ENCODE measurements at places on chromosomes 1 and 21.

DNA sequence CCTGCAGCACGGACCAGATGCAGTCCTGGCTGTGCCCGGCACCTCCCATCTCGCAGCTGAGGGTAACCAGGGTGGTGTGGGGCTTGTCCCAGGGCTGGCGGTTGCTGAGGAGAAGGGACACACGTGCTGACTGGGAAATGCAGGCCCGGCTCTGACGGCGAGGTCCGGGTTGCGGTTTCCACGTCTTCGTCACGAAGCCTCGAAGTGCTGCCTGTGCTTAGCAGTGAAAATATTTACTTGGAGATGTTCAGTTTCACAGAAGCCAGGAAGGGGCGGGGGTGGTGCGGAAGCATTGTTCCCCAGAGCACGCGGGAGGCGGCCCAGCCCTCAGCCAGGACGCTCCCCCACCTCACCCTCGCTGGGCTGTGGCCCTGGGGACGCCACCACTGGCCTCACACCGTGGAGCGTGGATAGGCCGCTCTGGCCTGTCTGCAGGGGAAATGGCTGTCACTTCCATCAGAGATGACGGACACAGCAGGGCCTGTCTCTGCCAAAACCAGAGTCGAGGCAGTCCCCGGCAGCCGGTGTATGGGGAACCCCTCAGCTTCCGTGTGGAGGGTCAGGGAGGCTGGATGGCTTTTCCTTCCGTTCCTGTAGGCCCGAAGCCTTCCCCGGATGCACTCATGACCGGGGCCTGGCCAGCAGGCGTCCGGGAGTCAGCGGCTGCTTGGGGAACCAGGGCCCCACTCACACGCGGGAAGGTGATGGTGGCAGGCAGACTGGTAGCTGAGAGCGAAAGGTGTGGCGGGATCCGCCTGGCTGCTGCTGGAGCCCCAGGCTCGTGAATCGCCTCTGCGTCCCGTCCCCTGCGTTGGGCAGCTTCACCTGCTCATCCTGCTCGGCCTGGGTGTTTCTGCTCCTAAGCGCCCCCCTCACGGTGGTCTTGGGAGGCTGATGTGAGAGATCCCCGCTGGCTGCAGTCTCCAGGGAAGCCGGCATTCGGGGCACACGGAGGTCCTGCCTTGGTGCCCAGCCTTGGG, 14.7 kb upstream of the POFUT2 start:
- no peak for DNase-seq

DNA sequence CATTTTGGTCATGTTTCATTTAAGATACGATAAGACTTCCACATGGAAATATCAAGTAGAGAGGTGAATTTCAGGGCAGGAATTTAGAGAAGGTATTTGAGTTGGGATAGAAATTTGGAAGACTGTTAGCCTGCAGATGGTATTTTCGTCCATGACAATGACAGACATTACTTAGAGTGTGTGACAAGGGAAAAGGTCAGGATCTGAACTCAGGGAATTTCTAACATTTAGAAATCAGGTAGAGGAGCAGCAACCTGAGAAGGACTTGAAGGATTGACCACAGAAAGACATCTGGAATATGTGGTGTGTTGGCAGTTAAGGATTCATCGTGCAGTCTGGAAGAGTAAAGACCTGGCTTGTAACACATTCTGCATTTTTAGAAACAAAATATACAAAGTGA, 57.9 kb downstream of the RABGAP1L start:
- DNase-seq = no peak

DNA sequence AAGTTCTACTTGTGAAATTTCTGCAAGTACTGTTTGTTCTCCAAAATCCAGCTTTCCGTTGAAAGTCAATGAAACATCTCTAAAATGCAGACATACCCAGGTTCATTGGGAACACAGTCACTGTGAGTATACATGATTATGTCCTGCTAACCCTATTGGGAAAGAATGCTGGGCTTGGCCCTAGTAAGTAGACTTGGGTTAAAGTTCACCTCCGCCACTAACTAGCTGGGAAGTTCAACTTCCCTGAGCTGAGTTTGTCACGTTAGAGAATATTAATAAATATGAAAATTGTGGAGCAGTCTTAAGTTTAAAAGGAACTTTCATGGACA, 10.5 kb upstream of the PGD start:
- DNase-seq = no peak

DNA sequence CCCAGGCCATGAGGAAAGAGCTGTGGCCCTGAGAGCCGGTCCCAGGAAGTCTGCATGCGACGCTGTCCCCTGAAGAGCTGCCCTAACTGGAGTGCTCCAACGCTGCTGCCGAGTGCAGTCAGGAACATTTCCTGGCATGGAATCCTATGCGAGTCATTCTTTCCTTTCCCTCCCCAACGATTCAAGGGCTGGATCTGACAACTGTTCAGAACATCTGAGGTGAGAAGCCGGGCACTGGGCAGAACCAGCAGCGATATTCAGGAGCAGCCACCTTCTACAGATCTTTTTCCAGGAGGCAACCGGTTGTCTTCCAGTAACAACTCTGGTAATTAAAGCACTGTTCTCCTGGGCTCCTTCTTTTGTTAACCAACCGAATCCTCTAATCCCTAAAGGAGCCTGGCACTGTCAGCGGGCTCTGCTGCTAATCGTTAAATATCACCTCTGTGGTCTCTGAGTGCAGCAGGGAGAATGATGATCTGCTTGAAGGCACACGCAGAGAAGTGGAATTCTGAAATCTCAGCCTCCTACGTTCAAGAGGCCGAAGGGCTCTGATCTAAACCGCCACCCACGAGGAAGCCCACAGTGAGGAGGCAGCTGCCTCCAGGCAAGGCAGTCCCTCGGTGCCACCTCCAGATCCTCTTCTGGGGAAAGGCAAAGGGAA, 55.8 kb downstream of the SLC45A1 start:
- peak; percentile 90 for DNase-seq

DNA sequence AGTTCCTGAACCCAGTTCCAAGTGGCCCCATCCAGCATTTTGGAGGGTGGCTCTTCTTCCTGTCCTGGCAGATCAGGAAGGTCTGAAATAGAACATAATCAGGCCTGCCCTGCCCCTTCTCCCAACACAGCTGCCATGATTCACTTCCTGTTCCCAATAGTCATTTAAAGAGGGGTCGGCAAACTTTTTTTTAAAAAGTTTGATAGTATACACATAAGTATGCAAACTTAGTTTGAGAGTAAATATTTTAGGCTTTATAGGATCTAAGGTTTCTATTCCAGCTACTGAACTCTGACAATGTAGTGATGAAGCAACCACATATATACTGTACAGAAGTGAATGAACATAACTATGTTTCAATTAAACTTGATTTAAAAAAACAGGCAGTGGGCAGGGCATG, 66.4 kb downstream of the LUZP1 start:
- DNase-seq = peak; percentile 66

GRCh38 chr1:32773018-32773763, 44.0 kb downstream of the YARS1 start:
- DNase-seq = peak; percentile 77

GRCh38 chr21:18722193-18722592, 318.6 kb upstream of the TMPRSS15 start:
- DNase-seq = no peak

GRCh38 chr1:235093696-235094592, 34.7 kb downstream of the TOMM20 start:
- peak; percentile 72 for DNase-seq

DNA sequence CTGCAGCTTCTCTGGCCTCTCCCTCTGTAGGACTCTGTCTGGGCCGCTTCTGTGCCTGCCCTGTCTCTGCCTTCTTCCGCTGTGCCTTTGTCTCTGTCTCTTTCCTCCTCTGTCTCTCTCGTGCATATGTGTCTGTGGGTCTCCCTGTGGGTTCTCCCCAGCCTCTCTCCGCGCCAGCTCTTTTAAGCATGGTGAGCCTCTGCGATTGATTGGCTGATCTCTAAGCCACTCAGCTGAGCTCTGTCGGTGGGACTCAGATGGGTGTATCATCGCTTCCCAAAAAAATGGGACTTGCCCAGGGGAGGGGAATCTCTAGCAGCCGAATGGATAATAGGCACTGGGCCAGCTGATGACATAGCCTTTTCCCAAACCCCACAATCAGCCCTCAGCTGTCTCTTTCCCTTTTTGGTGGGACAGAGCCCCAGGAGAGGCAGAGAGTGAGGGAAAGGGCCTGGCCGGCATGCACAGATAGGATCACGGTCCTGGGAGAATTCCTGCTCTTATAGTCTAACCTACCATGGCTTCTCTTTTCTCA, at the start of gene ADAMTS4:
Gene ADAMTS4, minus strand, starts transcription at position 158 of the 535 bp plus-strand sequence. CDS start 427 bp downstream, outside the sequence.
- peak; percentile 90 for DNase-seq

- no peak for DNase-seq
Observed at GRCh38 chr1:76892675-76893074, 25.4 kb downstream of the ST6GALNAC5 start.

DNA sequence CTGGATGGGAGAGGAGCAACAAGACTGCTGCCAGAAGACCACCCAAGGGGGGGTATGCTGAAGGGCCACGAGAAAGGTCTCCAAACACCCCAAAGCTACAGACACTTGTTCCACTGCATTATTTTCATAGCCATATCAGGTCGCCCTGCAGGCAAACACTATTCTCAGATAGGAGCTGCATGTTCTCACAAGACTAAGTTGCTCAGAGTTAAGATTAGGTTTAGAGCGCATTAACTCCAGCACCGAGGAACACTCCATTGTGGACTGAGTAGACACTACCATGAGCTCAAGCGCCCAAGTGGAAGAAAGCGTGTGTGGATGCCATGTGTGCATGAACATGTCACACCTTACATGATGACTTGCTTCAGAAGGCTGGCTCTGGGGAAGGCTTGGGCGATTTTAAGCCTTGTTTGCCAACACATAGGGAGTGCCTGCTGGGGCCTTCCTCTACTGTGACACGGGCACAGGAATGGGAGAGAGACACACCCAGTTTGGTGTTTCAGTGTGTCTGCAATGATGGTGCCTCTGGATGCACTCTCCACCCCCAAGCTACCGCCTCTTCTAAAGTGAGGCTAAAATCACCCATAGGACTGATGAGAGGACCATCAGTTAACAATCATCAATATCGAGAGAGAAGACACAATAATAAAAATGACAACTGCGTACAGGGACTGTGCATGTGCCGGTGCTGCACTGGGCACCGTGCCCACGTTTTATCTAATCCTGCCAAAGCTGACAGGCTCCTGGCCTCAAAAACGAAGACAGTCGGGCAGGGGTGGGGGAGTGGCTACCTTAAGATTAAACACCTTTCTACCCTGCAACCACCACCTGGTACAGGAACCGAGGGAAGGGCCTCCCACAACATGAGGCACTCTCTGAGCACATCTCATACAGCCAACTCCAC, 34.9 kb downstream of the SSBP3 start:
- no peak for DNase-seq

GRCh38 chr1:66624412-66625060, 90.6 kb downstream of the SGIP1 start:
- DNase-seq = peak; percentile 76

GRCh38 chr1:83999316-83999819, 436 bp upstream of the TTLL7 start:
- DNase-seq = peak; percentile 66

DNA sequence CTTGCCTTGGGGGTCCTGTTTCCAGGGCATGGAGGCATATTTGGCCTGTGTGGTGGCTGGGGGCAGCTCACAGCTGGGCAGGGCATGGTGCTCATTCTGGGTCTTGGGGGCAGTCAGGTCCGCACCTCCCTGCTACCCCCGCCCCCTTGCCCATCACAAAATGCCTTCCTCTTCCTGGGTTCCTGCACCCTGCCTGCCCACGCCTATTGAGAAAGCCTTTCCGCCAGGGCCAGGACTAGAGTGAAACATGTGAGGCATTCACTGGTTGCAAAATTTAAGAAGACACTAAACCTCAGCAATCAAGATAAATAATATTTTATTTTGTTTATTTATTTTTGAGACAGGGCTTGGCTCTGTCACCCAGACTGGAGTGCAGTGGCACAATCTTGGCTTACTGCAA, 19.7 kb downstream of the PTAFR start:
- DNase-seq = peak; percentile 40

DNA sequence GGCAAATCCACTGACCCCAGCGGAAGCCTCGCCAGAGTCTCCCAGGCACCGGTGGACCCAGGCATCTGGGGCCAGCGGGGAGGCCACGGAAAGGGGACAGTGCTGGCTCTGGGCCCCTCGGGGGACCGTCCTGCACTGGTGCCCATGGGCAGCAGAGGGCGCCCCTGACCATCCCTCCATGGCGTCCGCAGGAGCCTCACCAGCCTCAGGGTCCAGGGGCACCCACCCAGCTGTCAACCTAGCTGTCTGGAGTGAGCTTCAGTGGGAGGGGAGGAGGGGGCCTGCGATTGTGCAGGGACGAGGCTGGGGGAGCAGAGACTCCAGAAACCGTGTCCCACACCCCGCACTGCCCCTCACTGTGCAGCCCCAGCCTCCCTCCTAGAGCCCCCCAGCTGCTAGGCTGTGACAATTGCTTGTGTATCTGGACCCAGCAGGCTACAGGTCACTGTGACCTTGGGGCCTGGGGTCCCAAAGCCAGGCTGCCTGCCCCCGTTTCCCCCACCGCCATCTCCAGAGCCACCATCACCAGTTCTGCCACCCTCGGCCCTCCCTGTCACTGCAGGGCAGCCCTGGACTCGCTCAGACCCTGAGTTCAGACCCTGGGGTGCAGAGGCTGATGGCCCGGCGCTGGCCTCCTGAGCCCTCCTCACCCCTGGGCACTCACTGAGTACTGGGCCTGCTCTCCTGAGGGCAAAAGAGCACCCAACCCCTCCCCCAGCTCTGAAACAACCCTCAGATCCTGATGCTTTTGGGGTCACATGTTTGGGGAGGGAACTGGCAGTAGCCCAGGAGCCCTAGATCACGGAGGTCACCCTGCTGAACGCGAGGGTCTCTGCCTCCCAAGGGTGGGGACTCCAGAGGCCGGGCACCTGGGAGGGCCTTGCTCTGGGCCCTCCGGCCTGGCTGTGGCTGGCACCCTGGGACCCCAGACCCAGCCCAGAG, 10.6 kb upstream of the COL6A1 start:
- peak; percentile 60 for DNase-seq

GRCh38 chr1:234119431-234119830, 215.0 kb downstream of the SLC35F3 start:
- no peak for DNase-seq

- DNase-seq = peak; percentile 93
Observed at GRCh38 chr1:155193275-155193990, 14.3 kb downstream of the THBS3 start.

- DNase-seq = no peak
Observed at GRCh38 chr1:111332190-111332589, 41.5 kb downstream of the CHIA start.

DNA sequence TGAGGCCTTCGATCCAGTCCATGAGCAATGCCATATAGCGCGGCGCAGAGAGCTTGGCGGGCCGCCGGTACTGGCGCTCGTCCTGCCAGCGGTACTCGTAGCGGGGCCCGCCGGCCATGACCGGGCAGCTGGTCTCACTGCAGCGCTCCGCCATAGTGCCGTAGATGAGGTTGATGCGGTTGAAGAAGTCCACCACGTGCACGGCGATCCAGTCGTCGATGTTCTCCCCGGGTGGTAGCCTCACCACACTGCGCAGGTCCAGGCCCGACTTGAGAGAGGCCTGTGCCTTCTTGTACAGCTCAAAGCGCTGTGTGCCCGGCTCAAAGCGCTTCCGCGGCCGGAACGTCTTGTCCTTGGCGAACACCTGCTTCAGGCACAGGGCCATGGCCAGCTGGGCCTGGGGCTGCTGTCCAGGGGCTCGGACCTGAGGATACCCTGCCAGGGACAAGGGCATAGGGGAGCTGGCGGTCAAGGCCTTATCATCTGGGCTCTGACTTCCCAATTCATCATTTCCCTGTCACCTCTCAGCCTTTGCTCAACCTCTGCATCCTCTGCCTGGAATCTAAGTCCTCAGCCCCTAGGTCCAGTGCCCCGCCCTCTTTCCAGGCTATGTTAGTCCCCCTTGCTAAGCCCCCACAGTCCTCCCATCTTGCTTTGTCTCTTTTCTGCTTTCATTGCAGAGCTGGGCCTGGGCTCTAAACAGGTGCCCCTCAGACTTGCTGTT, 3.5 kb downstream of the MOB3C start:
- DNase-seq = no peak

GRCh38 chr1:224727351-224728289, 111.5 kb downstream of the CNIH3 start:
- DNase-seq = peak; percentile 57

- DNase-seq = no peak
Observed at GRCh38 chr1:79398501-79398900, 392.0 kb upstream of the ADGRL4 start.

Data from fibroblast of villous mesenchyme (primary cell).